ENCODE measurements at places on chromosomes 7 and 10.

DNA sequence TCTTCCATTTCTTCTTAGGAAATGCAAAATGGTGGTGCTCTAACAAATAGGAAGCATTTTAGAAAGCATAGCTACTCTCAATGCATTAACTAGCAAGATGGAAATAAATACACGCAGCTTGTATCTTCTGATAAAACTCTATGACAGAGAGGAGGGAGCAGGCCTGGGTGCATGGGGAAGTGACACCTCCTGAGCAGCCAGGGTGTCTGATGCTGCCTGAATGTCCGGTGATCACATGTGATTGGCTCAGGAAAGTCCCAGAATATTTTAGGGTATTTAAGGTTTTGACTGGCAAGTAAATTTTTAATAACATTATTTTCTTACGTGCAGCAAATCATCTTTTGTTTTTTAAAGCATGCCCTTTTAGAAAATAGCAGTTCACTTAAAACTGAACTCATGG is 261.0 kb upstream of the KLF6 start:
- H3K27me3 ChIP-seq: no peaks in the 10 kb centered on the region
- peaks cover 37% of the 10 kb centered on the region for H3K4me1 ChIP-seq
- no peak for DNase-seq
- H3K36me3 ChIP-seq: no peaks in the 10 kb centered on the region
- peak overlapping the region; percentile 28 for H3K27ac ChIP-seq

DNA sequence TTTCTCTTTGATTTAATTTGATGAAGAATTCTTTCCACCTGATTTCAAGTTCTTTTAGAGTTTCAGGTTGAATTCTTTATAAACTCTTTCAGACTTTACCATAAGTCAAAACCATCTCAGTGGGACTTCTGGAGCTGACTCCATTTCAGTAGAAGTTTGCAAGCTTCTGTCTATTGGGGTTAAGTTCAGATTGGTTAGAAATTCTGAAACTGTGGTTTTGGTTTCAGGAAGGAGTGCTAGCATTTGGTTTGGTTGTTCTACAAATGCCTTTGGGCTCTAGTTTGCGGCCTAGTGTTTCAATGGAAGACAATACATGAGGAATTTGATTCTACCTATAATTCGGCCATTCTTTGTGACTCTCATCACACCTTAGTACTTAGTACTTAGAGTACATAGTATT is 176.8 kb upstream of the RHOBTB1 start:
- H3K27ac ChIP-seq: no peak overlapping the region
- no peaks in the 10 kb centered on the region for H3K27me3 ChIP-seq
- no peaks in the 10 kb centered on the region for H3K4me1 ChIP-seq
- DNase-seq: no peak
- no peaks in the 10 kb centered on the region for H3K36me3 ChIP-seq

GRCh38 chr7:24779283-24779655 is 22.0 kb upstream of the GSDME start:
- H3K4me1 ChIP-seq: no peaks in the 10 kb centered on the region
- DNase-seq: no peak
- no peaks in the 10 kb centered on the region for H3K36me3 ChIP-seq
- no peak overlapping the region for H3K4me3 ChIP-seq

GRCh38 chr10:48470893-48471805 is 133.7 kb downstream of the ARHGAP22 start:
- peaks cover 3% of the 10 kb centered on the region for H3K4me1 ChIP-seq
- no peaks in the 10 kb centered on the region for H3K27me3 ChIP-seq
- H3K27ac ChIP-seq: no peak overlapping the region
- no peak overlapping the region for H3K4me3 ChIP-seq
- DNase-seq: no peak
- no peaks in the 10 kb centered on the region for H3K36me3 ChIP-seq

DNA sequence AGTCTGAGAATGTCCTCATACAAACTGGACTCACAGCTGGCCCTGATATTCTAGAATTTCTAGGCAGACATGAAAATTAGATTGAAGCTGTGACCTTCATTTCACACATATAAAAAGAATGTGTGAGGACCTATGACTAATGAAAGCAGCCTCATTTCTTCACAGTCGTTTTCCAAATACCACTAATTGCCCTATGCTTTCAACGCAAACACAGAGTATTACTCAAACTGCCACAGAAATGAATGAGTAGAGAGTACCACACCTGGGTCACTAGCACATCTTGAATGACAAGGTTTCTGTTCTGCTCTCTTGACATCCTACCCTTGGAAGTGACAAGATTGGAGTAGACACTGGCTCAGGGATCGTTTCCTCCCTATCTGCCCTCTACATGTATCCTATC is 142.4 kb downstream of the C1GALT1 start:
- H3K36me3 ChIP-seq: no peaks in the 10 kb centered on the region
- H3K4me1 ChIP-seq: no peaks in the 10 kb centered on the region
- no peak overlapping the region for H3K4me3 ChIP-seq
- no peaks in the 10 kb centered on the region for H3K27me3 ChIP-seq
- no peak for DNase-seq
- H3K27ac ChIP-seq: no peak overlapping the region

DNA sequence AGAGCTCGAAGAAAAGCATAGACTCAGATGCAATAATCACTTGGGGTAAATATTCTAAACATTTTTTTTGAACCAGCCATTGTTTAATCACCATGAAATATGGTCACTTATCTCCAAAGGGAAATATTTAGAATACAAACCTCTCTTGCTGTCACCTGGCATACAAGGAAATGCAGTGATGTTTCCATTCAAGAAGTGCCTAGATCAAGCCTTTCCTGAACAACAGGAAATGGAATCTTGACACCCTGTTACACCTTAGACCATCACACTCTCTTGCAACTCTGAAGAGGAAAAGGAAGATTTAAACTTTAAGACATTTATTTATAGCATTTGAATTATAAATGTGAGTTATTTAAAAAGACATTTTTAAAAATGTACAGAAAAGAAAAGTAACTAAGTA is 263.0 kb upstream of the BMPER start:
- H3K27ac ChIP-seq: no peak overlapping the region
- H3K4me1 ChIP-seq: no peaks in the 10 kb centered on the region
- no peaks in the 10 kb centered on the region for H3K27me3 ChIP-seq
- H3K4me3 ChIP-seq: no peak overlapping the region

DNA sequence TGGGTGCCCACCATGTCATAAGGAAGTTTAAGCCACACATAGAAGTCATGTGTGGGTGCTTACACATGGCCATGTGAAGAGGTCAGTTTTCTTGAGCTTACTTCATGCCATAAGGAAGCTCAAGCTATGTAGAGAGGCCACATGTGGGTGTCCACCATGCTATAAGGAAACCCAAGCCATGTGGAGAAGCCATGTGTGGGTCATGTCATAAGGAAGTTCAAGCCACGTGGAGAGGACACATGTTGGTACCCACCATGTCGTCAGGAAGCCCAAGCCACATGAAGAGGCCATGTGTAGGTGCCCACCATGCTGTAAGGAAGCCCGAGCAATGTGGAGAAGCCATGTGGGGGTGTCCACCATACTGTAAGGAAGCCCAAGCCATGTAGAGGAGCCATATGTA is 1089.2 kb upstream of the AUTS2 start:
- no peak overlapping the region for H3K4me3 ChIP-seq
- H3K36me3 ChIP-seq: no peaks in the 10 kb centered on the region
- DNase-seq: no peak
- no peaks in the 10 kb centered on the region for H3K27me3 ChIP-seq
- no peaks in the 10 kb centered on the region for H3K4me1 ChIP-seq
- H3K27ac ChIP-seq: no peak overlapping the region

DNA sequence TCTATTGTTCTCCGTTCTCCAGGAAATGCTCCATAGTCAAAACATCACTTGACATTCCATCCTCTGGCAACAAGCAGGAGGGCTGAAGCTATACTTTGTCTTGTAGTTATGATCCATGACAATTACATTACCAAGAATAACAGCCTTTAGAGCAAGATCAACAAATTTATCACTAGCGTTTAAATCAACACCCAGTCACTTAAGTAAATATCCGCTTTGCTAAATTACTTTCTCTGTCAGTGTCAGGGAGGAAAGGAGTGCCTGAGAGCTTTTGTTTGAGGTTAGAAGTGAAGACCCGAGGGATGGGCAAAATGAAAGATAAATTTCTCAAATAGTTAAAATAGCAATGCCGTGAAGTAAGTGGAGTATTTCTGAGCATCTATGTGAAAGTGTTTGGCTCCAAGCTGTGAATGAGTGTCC is 236.1 kb upstream of the BMPER start:
- DNase-seq: no peak
- H3K27ac ChIP-seq: no peak overlapping the region
- H3K36me3 ChIP-seq: no peaks in the 10 kb centered on the region

DNA sequence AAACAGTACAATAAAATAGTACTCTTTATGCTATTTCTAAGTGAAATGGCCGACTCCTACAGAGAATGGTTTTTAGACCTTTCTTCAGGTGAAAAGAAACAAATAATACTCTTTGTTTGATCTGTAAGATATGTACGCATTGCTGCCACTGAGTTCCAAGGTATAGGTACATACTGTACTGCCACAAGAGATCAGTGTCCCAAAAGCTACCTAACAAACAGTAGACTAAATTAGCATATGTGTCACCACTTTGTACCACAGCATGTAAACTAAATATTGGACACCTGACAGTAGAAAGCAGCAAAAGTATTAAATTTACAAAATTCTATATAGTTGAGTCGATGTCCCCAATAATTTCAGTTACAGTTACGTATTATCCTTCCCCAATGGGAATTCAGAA is 14.4 kb downstream of the MTPN start:
- no peaks in the 10 kb centered on the region for H3K36me3 ChIP-seq
- H3K4me3 ChIP-seq: no peak overlapping the region
- H3K27ac ChIP-seq: no peak overlapping the region
- H3K4me1 ChIP-seq: peaks cover 4% of the 10 kb centered on the region
- no peak for DNase-seq

DNA sequence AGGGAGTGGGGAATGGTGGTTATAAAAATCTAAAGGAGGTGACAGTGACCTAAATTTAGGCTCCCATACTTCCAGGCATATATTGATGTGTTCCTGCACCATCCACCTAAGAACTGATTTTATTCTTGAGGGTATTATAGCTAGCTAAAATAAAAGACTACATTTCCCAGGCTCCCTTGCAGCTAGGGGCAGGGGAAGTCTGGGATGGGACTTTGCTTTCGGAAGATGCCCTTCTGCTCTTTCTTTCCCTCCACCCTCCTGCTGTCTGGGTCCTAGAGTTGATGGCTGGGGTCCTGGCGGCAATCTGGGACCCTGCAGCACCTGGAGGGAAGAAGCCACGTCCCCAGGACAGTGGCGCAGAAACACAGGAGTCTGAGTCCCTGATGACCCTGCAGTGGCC is 53.8 kb upstream of the SAMD8 start:
- H3K27ac ChIP-seq: no peak overlapping the region
- no peaks in the 10 kb centered on the region for H3K4me1 ChIP-seq
- H3K27me3 ChIP-seq: no peaks in the 10 kb centered on the region
- no peak for DNase-seq
- no peaks in the 10 kb centered on the region for H3K36me3 ChIP-seq

DNA sequence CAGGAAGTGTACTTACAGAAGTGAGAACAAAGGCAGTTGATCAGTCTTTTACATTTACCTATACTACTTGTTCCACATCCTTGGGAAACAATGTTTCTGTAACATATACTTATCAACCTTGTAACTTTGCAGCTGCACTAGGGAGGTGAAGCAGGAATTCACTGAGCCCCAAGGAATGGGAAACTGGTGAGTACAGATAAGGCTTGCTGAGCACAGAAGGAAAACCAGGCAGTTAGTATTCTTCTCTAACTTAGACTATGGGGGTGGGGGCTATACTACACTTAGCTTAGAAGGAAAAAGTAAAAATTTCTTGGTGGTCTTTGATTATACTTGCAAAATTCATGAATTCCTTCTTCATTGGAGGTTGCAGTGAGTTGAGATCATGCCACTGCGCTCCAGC is 6.9 kb upstream of the ZNF33A start:
- no peaks in the 10 kb centered on the region for H3K27me3 ChIP-seq
- no peak for DNase-seq
- H3K4me1 ChIP-seq: no peaks in the 10 kb centered on the region
- H3K36me3 ChIP-seq: no peaks in the 10 kb centered on the region

DNA sequence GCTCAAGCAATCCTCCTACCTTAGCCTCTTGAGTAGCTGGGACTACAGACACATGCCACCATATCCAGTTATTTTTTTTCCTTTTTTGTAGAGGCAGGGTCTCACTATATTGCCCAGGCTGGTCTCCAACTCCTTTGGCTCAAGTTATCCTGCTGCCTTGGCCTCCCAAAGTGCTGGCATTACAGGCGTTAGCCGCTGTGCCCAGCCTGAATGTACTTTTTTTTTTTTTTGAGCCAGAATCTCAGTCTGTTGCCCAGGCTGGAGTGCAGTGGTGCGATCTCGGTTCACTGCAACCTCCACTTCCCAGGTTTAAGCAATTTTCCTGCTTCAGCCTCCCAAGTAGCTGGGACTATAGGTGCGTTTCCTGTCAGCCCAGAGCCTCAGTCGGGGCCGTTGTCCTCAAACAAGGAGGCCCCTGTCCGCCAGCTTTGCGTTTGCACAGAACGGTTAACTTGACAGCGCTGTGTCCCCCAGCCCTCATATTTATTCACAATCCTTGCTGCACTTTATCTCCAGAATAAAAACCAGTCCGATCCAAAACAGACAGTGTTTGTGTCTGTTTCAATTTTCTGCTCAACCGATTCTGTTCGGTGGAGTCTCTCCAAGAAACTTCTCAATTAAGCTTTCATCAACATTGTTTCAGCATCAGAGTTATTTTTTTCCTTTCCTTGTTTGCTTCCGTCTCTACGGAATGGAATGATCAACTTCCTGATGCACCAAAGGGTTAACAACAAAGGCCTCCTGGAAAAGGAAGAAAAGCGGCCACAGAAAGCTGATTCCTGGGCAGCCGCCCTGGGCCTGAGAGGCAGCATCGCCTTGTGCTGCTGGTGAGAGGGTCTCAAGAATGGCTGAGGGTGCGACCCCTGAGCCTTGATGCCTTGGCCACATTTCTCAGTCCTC is 64.5 kb downstream of the PDIA4 start:
- H3K36me3 ChIP-seq: no peaks in the 10 kb centered on the region
- no peaks in the 10 kb centered on the region for H3K27me3 ChIP-seq
- peak overlapping the region; percentile 77 for H3K4me3 ChIP-seq
- DNase-seq: no peak
- peak overlapping the region; percentile 75 for H3K27ac ChIP-seq
- H3K4me1 ChIP-seq: peaks cover 7% of the 10 kb centered on the region

- H3K36me3 ChIP-seq: peaks cover 16% of the 10 kb centered on the region
- H3K27ac ChIP-seq: no peak overlapping the region
- H3K4me1 ChIP-seq: no peaks in the 10 kb centered on the region
These were observed 16.9 kb upstream of the STMP1 start for GRCh38 chr7:135645296-135645904.

DNA sequence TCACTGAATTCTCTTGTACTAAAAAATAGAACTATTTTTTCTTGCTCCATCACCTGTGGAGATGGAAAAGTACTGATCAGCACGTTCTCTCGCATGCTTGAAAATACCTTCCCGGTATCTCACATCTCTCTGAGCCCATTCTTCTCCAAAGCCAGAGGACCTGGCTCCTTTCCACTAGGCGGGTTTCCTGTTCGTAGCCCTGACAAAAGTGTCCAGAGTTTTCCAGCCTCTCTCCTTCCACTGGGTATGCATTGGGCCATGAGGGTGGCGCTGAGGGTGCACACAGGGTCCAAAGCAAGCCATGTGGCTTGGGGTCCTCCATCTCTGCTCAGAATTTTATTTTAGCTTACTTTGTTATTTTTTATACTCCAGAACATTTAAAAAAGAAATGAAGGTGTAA is 16.3 kb upstream of the SRGN start:
- DNase-seq: no peak
- no peak overlapping the region for H3K27ac ChIP-seq
- no peaks in the 10 kb centered on the region for H3K36me3 ChIP-seq
- H3K4me3 ChIP-seq: no peak overlapping the region

All from thoracic aorta (tissue), 2 donors.